ENCODE measurements at places on chromosomes 1 and 21.

- no peak for DNase-seq
These were observed 17.7 kb downstream of the PTPRC start for GRCh38 chr1:198656500-198656932.

GRCh38 chr1:74570797-74571492 lies 58.5 kb upstream of the LRRC53 start:
- no peak for DNase-seq

DNA sequence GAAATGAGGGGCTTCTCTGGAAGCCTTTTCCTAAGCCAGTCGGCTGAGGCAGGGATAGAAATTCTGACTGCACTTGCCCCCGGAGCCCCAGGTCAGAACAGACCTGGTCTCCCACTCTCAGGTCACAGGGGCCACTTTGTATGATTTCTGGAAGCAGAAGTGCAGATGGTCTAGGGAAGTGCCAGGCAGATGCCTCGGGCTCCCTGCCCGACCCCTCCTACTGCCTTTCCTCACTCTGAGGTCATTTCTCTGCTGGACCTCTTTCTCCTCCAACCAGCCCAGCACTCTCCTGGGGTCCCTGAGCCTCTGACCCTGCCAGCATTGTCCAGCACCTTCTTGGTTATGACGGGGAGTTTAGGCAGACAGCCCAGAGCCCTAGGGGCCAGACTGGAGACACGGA lies 8.7 kb downstream of the RUNX3 start:
- DNase-seq, result no peak

DNA sequence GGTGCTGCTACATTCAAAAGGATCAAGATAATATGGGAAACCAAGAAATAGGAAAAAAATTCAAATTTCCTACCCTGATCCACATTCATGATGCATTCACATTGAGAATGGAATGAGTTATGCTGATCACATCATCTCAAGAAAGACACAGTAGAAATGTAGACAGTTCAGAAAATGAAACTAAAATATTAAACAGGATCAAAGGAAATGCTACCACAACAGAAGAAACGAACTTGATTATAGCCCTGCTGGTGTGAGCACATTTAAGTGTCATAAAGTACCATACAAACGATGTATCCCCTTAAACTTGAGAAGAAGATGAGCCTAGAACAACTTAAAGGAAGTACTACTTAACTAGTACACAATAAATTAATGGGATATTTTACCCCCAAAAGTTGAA lies 21.3 kb downstream of the SYDE2 start:
- no peak for DNase-seq

GRCh38 chr1:160607672-160608032 lies 28.4 kb upstream of the CD84 start:
- DNase-seq, result no peak

GRCh38 chr1:1080122-1080757 lies 6.1 kb upstream of the RNF223 start:
- DNase-seq, result no peak

DNA sequence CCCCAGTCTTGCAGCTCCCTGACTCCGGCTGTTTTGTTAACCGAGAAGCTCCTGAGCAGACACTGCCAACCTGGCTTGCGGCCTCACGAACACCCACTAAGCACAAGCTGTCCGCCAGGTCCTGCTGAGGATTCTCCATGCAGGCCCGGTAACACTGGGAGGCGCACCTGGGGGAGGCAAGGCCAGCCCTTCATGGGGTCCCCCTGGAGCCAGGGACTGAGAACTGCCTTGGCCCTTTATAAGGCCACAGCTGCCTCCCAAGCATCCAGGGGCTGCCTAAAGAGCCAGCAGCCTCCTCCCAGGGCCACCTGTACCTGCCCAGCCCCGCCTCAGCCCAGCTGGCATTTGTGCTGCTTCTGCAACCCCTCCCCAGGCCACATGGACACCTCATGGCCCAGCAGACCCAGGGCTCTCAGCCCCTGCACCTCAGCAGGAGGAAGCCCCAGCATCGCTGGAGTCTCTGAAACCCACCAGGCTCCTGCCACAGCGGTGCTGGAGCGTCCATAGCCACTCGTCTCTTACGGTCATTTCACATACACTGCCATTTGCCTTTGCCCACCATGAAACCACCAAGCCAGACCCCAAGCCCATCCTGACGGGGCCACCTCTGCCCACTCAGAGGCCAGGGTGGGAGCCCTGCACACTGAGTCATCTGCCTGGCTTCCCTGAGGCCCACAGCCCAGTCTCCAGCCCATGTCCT lies 82.5 kb downstream of the NPHP4 start:
- no peak for DNase-seq

DNA sequence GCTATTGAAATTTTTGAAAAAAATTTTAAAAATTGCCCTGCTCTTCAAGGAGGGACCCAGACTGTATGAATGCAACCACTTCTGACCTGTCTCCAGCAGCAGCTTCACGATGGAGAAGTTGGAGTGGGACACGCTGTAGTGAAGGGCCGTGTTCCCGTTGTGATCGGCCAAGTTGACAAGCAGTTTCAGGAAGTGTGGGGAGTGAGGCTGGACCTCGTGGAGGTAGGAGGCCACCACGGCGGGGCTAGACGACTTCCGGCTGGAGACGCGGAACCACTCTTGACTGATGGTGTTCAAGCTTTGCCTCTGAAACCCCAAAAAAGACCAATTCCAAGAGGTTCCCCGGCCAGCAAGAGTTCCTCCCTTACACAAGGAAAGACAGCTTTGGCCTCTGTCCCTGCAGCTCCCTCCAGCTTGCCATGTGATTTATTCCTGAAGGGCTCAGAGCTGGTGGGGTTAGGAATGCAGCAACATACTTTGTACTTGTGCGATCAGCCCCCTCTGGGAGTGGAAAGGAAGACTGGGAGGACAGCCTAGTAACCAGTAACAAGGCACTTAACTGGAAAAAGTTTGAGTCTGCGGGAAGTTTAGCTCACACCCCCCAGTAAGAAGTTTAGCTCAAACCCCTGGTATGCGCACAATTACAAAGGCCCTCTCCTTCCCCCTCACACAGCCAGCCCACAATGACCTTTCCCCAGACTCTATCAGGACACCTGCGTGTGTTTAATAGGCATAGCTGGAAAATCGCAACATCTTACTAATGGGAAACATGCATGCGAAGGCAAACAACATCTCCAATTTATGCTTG lies 56.0 kb downstream of the KANK4 start:
- no peak for DNase-seq

DNA sequence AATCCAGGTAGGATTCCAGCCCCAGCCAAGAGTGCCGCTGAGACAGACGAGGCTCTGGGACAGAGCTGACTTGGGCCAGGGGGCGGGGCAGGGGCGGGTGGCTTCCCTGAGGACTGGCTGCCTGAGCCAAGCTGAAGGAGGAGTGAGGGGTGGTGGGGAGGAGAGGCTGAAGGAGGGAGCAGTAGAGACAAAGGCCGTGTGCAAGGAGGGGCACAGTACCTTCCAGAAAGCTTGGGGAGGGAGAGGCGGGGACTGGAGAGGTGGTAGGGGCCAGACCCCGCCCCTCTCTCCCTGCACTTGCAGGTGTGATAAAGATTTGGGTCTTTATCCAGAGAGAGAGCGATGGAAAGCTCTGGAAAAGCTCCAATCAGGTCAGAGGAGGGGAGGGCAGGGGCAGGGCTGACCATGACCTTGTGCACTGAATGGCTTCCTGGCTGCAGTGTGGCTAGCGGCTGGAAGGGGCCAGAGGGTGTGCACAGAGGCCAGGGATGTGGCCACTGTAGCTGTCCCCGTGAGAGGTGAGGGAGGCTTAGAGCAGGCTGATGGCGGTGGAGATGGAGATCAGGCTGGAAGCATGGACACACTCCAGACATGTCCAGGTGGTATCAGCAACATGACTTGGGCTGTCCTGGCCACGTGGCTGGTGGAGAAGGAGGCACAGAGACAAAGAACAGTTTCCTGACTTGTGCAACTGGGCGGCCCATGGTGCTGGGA lies 6.7 kb upstream of the EPHA8 start:
- no peak for DNase-seq

DNA sequence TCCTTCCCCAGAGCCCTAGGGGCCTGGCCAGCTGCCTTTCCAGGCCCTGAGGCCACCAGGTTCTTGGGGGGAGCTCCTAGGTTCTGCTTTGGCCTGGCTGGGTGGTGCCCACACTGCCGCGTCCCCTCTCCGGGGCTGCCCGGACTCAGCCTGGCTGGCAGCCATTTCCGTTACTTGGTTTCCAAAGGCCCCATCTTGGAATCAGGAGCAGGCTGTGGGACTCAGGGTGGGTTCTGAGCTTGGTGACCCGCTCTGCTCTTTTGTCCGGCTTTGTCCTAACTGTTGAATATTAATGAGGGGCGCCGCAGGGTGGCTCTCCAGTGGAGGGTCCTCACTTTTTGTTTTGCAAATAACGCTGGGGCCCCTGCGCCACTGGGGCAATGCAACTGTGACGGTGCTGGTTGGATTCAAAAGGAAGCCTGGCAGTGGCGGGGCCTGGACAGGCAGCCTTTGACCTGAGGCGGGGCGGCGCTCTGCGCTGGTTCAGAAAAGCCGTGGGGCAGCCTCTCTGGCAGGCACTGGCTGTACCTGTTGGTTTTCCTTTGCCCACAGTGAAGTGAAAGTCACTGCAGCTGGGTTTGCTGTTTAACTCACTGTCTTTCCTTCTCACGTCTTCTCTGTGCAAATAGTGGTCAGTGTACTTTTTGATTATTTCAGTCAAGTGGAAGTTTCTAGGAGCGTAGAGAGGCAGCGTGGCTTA lies 20.2 kb downstream of the SKI start:
- no peak for DNase-seq

DNA sequence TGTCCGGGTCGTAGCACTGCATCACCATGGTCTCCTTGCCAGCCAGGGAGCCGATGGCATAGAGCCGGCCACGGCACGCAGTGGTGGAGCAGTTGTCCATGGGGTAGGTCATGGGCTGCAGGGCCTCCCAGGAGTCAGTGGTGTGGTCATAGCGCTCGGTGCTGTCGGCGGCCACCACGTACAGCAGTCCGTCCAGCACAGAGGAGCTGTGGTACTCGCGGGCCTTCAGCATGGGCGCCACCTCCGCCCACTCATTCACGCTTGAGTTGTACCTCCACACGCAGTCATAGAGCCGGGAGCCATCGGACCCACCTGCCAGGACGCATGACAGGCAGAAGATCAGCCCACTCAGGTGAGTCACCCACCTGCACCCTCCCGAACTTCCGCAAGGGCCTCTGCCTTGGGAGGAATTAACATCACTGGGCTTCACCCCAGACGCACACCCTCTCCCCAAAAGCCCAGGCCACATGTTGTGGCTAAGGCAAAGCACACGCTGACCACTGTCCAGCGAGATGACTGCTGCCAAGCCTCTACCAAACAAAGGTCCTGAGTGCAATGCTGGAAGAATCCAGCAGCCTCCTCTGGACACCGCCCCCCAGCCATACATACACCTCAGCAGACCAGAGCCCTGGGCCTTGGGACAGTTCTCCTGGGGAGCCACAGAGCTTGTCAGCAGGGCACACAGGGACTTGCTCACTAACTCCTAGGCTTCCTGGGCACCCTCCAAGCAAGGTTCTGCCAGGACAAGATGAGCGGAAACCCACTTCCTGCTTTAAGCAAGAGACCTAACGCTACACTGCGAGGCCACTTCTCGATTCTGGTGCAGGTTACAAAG lies 3.3 kb downstream of the KLHL21 start:
- DNase-seq, result no peak

DNA sequence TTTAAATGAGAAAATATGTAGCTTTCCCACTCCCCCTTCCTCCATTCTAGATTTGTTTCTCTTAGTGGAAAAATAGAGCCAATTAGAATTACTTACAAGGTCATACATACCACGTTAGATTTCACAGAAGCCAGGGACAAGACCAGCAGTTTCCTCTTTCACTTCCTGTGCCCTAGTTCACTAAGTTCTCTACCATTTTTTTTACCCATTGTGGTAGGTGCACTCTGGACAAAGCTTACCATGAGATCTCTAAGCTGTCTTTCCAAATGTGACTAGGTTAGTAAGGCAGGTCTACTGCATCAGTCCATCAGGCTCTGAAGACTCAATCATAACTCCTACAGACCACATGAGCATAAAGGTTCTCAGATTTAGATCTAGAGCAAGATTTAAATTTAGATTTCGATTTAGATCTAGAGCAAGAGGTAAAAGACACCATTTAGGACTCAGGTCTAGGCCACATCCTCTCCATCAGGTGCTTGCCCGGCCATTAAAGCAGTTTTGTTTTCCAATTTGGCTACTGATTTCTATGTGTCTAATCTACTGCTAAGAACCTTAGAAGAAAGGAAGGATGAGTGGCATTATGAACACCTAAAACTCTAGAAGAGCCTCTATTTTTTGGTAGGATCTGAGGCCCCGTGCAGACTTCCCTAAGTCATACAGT lies 235.3 kb downstream of the FAF1 start:
- DNase-seq, result no peak

GRCh38 chr1:42932442-42932941 lies 26.2 kb downstream of the SLC2A1 start:
- no peak for DNase-seq

DNA sequence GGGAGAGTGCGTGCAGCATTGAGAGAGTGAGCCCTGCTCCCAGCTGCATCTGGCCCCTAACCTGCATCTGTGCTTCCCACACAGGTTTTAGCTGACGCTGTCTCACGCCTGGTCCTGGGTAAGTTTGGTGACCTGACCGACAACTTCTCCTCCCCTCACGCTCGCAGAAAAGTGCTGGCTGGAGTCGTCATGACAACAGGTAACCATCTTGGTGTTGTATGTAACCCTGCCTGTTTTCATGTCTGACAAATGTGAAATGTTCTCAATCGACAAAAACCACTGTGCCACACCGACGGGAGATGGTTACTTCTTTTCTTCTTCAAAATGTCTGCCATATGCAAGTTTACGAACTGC lies 105.8 kb downstream of the ADARB1 start:
- no peak for DNase-seq

- DNase-seq, result no peak
These were observed 10.6 kb downstream of the CEP170 start for GRCh38 chr1:243244432-243244841.

GRCh38 chr1:245832771-245833527 lies 674.1 kb downstream of the SMYD3 start:
- DNase-seq, result no peak

DNA sequence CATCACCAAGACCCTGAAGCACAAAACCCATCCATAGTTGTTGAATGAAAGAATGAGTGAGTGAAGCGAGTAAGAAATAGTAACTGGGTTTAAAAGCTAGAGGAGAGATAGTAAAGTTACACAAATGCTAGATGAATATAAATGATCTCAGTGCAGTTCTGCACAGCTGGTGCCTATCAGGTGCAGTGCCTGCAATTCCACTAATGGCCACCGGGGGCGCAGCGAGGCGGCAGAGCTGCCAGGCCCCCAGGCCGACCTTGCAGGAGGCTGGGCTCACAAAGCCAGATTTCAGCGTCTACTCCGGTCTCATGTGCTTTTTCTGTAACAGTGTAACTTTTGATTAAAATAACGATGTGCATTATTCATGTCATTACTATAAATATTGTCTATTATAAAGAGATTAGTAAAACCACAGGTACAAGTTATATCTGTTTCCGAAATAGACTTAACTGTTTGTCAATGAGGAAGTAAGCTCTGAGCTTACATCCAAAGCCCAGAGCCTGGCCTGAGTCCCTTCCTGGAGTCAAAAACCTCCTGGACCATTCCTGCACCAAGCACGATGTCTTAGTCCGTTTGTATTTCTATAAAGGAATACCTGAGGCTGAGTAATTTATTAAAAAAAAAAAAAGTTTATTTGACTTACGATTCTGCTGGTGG lies 477.6 kb downstream of the NPHP4 start:
- DNase-seq, result no peak

- no peak for DNase-seq
These were observed 23.9 kb upstream of the PTAFR start for GRCh38 chr1:28200234-28200873.

GRCh38 chr1:9315411-9316079 lies 22.9 kb downstream of the SPSB1 start:
- DNase-seq, result no peak
